ENCODE measurements at places on chromosomes 7 and 10.

GRCh38 chr7:145106001-145106400 is 270.1 kb upstream of the TPK1 start:
- no peak for DNase-seq

- no peak for DNase-seq
These were observed 233.5 kb upstream of the HDAC9 start for GRCh38 chr7:18262058-18262457.

- DNase-seq: no peak
These were observed 1080.1 kb upstream of the SORCS1 start for GRCh38 chr10:108244443-108245228.

DNA sequence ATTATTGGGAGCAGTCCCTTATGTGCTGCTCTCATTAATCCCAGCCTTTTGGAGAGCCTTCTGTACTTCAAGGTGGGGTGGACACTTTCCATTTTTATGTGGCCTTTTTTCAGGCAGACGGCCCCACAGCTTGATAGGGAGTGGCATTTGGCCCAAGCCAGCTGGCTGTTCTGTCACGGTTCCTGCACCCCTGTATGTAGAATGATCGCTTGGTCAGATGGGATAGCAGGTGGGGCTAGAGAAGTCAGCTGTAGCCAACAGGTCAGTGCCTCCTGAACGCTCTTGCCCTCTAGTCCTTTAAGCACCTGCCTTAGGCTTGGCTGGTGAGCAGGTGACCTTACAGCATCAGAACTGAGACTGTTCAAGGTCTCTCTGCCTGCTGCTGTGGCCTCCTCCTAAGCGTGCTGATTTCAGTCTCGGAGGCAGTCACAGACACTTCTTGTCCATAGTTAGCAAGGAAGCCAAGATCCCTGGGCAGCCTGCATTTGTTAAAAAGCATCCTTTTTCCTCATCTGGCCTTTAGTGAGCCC is 95.3 kb downstream of the LRRC4 start:
- DNase-seq: no peak

DNA sequence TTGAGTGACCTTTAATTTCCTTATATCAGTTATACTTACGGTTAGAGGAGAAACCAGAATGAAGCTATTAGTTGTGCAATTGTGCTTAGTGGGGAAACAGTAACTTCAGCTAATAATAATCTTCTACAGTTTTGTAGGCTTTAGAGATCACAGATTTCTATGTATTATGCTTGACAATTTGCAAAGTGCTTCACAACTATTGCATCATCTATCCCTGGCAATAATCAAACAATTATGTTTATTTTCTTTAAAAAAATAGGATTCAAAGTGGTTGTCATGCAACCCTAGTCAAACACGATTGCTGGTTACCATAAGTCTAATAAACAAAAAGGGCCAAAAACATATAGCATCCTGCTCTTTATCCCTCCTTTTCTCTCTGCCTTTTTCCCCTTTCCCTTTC is 530.3 kb downstream of the NXPH1 start:
- DNase-seq: no peak

DNA sequence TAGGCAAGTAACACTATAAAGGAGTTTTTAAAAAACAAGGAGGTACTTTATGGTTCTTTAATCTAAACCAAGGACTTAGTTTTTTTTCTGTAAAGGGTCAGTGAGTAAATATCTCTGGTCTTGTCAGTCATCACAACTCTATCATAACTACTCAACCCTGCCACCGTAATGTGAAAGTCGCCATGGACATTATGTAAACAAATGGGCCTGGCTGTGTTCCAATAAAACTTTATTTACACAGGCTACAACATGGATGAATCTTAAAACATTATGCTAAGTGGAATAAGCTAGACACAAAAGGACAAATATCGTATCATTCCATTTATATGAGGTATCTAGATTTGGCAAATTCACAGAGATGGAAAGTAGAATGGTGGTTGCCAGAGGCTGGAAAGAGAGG is 60.8 kb upstream of the SP4 start:
- DNase-seq: no peak

DNA sequence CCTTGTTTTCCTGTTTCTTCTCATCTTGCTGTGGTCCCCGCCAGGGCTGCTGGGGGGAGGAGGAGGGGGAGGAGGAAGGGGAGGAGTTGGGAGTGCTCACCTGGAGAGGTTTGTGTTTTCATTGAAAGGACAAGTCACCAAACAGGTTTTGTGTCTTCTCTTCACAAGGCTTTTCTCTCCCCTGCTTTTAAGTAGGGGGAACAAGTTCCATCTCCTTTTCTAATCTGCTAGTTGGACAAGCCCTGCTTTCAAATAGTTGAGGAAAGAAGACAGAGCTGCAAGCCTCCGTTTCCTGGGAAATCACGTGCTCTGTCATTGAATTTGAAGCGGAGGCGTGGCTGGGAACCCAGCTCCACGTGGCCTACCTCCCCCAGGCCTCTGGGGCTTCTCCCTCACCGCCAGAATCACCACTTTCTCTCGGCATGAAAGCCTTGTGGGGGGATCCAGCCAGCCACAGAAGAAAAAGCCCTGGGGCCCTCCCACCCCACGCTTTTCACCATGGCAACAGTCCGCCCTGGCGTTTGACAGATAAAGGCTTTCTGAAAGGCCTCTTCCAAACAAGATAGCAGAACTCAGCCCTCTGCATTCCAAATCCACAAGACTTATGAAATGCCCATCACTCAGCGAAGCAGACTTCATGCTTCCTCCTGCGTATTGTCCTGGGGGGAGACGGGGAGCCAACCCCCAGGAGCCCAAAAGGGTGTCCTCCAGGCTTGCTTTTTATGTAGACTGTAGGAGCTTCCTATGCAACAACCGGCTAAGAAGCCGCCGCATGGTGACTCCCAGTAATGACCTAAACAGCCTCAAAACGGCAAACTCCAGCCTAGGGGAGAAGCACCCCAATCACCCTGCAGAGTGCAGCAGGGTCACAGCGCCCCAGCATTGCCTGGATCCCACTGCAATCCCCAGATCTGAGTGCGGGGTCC is 51.7 kb downstream of the PROSER2 start:
- DNase-seq: peak; percentile 48

GRCh38 chr7:12695965-12696364 is 8.5 kb downstream of the ARL4A start:
- no peak for DNase-seq

DNA sequence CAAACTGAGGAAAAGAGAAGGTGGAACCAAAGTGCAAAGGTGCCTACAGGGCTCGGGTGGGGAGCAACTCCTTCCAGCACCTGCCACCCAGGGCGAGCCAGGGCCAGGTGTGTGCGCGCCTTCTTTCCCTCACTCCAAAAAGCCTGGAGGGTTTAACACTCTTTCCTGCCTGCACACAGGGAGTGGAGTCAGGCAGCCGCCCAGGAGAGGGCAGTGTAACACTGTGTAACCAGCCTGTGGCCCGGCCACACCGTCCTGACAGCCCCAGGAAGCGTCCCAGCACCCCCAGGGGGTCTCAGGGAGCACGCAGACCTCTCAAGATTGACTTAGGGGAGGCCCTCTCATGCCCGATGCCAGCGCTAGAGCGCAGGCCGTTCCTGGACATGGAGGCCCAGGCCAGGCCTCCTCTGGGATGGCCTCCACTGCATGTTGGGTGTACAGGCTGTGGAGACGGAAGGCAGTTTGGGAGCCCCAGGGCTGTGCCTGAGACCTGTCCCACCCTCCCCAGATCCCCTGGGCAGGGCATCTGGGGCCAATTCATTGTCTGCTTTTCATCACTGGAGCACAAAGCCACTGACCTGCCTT is 13.4 kb downstream of the BRI3 start:
- peak; percentile 84 for DNase-seq

- DNase-seq: no peak
These were observed 205.9 kb downstream of the MBL2 start for GRCh38 chr10:52566471-52567246.

- no peak for DNase-seq
These were observed 518.6 kb downstream of the AUTS2 start for GRCh38 chr7:70116867-70117266.

GRCh38 chr10:70241081-70241480 is 7.9 kb upstream of the PPA1 start:
- DNase-seq: no peak

DNA sequence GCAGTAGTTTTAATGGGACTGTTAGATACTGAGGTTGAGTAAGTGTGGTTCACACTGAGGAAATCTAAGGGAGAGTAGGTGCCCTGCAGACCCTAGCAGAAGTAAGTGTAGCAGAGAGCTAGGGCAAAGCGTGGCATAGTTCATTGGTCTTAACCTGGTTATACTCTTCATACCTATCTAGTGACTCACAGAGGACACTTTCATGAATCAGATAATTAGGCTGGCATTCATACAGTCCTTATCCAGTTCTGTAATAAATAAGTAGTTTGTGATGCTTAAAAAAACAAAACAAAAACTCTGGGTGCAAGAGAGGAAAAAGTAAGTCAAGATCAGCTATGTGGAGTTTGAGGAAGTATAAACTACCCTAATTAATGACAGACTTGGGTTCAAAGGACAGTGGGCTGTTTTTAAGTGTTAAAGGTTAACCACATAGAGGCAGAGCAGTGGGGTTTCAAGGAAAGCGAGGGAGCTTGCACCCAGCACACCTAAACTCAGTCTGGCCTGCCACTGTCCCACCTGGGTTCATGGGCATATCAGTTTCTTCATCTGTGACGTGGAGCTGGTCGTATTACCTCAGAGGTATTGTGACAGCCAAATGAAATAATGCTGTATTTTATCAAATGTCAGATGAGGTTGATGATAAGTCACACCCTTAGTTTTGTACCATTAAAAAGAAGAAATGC is 27.1 kb downstream of the LMTK2 start:
- DNase-seq: no peak

GRCh38 chr7:73844131-73844547 is 1.8 kb upstream of the METTL27 start:
- DNase-seq: no peak

GRCh38 chr7:53740971-53741370 is 705.5 kb downstream of the POM121L12 start:
- DNase-seq: no peak

DNA sequence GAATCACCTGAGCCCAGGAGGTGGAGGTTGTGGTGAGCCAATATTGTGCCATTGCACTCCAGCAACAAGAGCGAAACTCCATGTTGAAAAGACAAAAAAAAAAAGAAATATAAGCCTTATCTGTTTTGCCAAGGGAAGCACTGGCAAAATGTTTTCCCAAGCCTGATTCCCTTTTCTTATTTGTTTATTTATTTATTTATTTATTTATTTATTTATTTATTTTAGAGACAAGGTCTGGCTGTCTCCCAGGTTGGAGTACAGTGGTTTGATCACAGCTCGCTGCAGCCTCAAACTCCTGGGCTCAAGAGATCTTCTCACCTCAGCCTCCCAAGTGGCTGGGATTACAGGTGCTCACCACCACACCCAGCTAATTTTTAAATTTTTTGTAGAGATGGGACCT is 44.2 kb downstream of the SVOPL start:
- no peak for DNase-seq

- no peak for DNase-seq
These were observed 70.2 kb upstream of the PDSS1 start for GRCh38 chr10:26627324-26627723.

- no peak for DNase-seq
These were observed 56.4 kb downstream of the THNSL1 start for GRCh38 chr10:25072786-25073185.

- DNase-seq: no peak
These were observed 119.3 kb downstream of the CABCOCO1 start for GRCh38 chr10:61781969-61782403.

All from pancreas (tissue), 10 donors.